Fibroblast of skin of right quadriceps (primary cell): ENCODE measurements at places on chromosomes 5 and 9.
A peak's percentile ranks its signal among the peaks of the same experiment; 100 is the strongest.

GRCh38 chr9:91433180-91433579 lies 9.5 kb upstream of the NFIL3 start:
- peak; percentile 92 for DNase-seq

- no peak for DNase-seq
These were observed 42.2 kb downstream of the PRLR start for GRCh38 chr5:35188031-35188457.

- DNase-seq = no peak
These were observed 91.9 kb upstream of the CHD1 start for GRCh38 chr5:99020698-99021048.

DNA sequence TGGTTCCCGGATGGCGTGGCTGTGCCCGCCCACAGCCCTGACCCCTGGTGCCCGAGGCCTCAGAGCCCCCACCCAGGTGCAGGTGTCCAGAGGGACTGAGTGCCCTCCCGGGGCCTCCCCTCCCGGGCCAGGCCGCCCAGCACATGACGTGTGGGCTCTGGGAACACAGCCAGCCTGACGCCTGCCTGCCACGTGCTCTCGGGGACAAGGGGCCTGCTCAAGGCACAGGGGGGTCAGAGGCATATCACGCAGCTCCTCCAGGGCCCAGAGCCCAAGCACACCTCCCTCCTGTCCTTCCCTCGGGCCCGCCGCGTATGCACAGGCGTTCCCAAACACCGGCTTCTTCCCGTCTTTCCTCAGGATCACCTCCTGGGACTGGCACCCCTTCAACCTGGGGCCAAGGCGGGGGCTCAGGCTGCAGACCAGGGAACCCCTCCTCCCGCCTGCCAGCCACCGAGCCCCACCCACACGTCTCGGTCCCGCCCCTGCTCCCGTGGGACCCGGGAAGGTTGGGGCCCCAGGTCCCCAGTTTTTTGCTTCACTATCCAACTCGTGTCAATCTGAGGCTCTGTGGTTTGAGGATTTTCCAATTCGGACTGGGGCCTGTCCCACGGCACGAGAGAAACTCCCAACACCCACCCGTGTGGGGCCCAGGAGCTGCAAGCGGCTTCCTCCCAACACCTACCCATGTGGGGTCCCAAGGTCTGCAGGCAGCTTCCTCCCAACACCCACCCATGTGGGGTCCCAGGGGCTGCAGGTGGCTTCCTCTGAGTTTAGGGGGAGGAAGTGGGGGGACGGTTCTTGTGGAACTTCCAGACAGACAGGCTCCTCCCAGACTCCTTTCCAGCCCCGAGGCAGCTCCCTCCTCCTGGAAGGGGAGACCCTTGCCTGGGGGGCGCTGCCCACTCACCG lies 1.5 kb downstream of the LCN10 start:
- DNase-seq = no peak

DNA sequence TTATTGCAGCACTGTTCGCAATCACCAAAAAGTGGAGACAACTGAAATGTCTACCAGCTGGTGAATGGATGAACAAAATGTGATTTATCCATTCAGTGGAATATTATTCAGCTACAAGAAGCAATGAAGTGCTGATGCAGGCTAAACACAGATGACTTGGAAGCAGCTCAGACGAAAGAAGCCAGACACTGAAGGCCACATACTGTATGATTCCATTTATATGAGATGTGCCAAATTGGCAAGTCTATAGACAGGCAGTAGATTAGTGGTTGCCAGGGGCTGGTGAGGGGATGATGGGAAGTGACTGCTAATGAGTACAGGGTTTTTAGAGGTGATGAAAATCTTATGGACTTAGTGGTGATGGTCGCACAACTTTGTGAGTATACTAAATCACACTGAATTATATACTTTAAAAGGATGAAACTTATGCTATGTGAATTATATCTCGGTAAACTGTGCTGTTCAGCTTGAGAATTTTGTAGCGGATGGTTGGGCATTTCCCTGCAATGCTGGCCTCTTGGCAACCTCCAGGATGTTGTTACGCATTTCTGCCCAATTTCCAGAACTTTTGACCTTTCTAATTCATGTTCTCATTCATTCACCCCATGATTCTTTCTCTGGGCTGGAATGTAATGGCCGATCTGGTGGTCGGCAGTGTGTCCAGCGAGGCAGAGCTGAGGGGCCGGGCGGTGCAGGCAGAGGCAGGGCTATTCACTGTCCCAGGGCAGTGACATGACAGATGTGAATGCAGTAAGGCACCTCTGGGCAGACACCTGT lies 22.0 kb upstream of the WNK2 start:
- DNase-seq = no peak

DNA sequence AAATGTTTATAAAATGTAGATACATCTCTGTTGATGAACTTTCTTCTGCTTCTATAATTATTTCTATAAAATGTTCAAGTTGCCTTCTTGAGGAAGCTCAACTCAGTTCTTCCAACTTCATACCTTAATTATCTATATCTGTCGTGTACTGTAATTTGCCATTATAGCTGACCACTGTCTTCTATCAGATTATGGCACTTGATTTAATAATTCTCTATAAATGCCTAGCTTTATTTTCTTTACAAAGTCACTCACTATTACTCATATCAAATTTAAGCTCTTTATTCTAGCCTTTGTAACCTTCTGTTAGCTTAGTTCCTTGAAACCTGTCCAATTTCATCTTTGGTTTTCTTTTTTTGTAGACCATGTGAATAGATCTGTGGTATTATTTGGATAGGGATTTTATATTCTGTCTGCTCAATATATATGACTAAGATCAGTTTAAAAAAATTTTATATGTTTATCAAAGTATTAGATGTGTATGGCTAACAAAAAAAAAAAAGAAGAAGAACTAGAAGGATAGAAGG lies 39.5 kb downstream of the SMC5 start:
- DNase-seq = no peak

GRCh38 chr9:23438299-23438907 lies 387.6 kb downstream of the ELAVL2 start:
- no peak for DNase-seq

GRCh38 chr5:69414885-69415583 lies at the start of gene MARVELD2:
Gene MARVELD2 (plus strand): TSS chr5:69415116. CDS start chr5:69419386, 4,270 bp downstream.
- DNase-seq = peak; percentile 28

DNA sequence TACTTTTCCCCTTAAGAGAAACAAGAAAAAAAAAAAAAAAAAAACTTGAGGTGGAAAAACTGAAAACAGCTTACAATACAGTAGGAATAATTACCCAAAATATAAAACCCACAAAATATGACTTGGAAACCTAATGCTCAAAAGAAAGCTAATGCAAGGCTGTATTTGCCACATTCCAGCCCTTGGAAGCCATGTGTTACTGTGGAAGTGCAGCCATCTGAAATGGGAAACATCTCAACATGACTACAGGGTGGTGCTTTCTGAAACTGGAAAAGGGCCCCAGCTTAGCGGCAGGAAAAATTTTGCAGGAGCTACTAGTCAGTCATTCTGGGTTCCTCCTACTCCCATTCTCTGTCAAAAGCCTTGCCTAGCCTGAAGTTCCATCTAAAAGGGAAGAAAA lies 20.4 kb downstream of the CDK5RAP2 start:
- no peak for DNase-seq

- no peak for DNase-seq
These were observed 14.9 kb upstream of the LRRC14B start for GRCh38 chr5:176296-176823.
